ENCODE measurements at places on chromosomes 2 and 18.

GRCh38 chr2:6977113-6977741, 60.0 kb downstream of the RNF144A start:
- no peak for DNase-seq

- DNase-seq, result no peak
Observed at GRCh38 chr2:226773291-226773690, 26.3 kb downstream of the IRS1 start.

DNA sequence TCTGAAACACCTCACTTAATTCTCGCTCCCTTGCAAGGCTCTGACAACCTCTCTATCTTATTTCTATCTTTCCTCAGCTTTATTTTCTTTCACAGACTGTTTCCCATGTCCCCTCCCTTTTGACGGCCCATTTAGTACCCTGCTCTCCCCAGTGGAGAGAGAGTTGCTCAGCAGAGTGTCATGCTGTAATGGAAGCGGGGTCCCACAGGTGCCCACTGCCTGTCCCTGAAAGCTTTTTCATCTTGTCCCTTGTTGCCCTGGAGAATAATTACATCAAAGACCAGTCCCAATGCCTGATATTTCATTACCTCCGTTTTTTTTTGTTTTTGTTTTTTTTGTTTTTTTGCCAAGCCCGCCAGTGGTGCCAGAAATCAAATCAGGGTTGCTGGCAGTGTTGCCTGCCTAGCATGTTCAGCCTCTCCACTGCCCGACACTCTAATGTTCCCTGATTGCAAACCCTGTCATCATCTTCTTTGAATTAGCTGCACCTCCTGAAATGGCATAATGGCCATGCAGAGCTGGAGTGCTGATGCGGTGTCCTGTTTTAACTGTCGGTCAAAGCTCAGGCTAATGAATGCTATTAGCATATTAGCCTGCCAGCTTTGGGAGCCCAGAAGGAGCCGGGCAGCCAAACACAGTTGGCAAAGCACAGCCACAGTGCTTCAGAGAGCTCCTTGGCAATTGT, 71.2 kb upstream of the CAVIN2 start:
- no peak for DNase-seq

DNA sequence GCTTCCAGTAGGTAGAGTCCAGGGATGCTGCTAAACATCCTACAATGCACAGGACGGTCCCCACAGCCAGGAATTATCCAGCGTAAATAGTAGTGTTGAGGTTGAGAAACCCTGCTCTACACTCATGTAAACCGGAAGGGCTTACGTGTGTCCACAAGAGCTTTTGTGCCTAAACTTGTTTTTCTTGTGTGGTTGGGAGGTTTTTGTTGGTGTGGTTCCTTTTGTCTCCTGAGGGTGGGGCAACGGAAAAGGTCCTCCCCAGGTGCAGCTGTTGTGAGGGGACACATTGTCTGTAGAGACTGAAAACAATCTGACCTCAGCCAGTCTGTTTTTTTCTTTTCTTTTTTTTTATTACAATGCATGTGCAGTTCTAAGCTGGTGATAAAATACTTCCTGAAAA, 72.7 kb upstream of the MGAT5 start:
- DNase-seq, result no peak

Data from SIG-M5 (cell line).